ENCODE measurements at places on chromosomes 16 and 17.

DNA sequence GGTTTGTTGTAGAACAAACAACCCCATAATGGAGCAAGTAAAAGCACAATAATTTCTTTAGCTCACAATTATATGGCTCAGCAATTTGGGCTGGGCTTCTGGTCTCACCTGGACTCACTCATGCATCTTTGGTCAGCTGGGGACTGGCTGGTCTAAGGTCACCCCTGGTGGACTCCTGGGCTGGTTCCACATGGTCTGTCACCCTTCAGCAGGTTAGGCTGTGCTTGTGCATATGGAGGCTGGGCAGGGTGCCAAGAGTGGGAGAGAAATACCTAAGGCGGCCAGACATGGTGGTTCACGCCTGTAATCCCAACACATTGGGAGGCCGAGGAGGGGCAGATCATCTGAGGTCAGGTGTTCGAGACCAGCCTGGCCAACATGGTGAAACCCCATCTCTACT lies 27.0 kb upstream of the SMURF2 start:
- no peak for DNase-seq

DNA sequence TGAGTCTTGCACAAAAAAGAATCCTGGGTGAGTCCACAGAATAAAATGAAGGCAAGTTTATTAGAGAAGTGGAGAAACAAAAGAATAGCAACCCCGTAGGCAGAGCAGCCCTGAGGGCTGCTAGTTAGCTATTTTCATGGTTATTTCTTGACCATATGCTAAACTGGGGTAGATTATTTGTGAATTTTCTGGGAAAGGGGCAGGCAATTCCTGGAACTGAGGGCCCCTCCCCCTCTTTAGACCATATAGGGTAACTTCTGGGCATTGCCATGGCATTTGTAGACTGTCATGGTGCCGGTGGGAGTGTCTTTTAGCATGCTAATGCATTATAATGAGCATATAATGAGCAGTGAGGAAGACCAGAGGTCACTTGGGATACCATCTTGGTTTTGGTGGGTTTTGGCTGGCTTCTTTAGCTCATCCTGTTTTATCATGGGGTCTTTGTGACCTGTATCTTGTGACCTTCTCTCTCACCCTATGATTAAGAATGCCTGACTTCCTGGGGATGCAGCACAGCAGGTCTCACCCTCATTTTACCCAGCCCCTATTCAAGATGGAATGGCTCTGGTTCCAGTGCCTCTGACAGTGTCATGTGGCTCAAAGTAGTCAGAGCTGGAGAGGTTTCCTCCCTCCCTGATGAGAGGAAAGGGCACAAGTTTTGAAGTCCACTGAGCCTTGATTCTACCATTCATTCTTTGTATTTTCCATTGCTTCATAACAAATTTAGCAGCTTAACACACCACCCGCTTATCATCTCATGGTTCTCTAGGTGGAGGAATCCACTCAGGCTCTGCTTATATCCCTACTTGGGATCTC lies 55.7 kb upstream of the LGALS9 start:
- no peak for DNase-seq

- no peak for DNase-seq
Measured at GRCh38 chr17:40862985-40863733, 3.9 kb downstream of the KRT12 start.

DNA sequence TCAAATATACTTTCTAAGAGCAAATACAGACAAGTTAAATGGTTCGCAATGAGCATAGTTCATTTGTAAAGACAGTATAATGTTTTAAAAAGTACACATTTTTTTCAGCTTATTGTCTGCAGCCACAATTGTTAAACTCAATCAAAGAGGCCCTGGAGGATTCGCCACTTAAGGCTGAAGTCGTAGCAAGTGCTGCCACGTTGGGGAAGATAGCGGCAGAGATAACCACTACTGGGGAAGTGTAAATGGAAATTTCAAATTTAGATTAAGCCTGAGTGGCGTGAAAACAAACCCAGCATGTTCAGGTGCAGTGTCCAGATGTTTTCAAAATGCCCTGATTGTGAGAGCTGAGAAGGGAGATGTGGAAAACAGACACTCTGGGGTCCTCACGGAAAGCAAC lies 8.4 kb downstream of the PMP22 start:
- no peak for DNase-seq

DNA sequence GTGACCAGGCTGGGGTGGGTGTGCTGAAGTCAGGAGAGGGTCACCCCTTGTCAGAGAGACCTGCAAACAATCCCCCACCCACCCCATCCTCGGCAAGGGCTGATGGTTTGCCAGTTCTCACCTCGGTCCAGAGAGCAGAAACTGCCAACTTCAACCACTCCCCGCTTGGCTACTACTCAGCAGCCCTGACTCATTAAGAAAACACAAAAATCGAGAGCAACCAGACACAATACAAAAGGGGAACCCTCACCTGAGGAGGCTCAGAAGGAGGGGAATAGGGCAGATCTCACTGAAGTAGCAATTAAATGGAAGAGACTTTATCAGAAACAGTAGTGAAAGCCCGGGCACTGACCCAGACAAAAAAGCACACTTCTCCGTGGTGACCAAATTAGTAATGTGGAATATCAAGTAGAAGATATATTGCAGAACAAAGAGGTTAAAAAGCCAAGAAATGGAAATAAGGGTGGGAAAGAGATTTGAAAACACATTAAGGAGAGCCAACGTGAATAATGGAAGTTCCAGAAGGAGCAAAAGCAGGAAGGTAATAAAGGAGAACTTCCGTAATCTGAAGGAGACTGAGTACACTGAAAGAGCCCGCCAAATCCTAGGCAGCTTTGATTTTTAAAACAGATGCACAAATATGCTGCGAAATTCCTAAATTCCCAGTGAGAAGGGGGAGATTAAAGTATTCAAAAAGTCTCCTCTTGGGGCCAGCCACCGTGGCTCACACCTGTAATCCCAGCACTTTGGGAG lies 23.6 kb downstream of the CENPV start:
- no peak for DNase-seq

DNA sequence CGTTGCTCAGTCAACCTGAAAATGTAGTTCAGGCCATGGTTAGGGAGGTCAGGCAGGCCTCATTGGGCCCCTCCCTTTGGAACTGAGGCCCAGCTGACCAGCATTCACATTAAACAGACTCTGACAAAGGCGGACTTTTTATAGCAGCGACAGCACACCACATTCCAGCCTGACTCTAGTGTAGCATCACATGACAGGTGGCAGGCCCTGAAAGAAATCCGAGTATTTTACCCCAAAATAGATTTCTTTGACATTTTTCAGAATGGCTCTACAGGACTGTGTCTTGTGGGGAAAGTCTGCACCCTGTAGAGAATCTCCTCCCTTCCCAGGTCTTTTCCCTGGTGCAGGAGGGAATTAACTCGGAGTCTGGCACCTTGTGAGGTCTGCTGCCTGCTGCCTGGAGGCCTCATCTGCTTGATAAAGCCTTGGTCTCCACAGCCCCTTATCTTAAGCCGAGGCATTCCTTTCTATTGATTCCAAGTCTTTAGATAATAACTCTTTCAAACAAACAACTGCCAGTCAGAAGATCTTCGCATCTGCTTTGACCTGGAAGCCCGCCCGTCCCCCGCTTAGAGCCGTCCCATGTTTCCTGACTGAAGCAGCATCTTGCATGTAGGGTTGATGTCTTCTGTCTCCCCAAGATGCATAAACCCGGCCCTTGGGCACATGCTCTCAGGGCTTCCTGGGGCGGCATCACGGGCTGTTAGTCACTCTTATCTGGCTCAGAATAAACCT lies 44.0 kb upstream of the CAPN15 start:
- no peak for DNase-seq
